ENCODE measurements at places on chromosomes 12 and 14.
A peak's percentile ranks its signal among the peaks of the same experiment; 100 is the strongest.

GRCh38 chr14:34060651-34060999 is 109.8 kb upstream of the EGLN3 start:
- DNase-seq = no peak

DNA sequence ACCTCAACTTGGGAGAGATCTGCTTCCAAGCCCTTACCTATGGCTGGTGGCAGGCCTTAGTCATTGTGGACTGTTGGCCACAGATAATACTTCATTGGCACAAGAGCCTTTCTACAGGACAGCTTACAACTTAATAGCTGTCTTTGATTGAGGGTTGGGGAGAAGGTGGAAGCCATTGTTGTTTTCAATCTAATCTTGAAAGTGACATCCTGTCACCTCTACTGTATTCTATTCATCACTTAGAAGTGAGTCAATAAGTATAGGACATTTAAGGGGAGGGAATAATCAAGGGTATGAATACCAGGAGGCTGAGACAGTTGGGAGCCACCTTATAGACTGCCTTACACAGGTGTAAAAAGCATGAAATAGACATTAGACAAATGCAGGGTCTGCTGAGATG is 906.3 kb downstream of the NRXN3 start:
- no peak for DNase-seq

- DNase-seq = no peak
Measured at GRCh38 chr12:101010896-101011295, 199.1 kb downstream of the SLC5A8 start.

- DNase-seq = peak; percentile 22
Measured at GRCh38 chr12:6745741-6746525, 7.0 kb downstream of the MLF2 start.
